Fibroblast of lung (primary cell): ENCODE measurements at places on chromosomes 7 and 10.
A peak's percentile ranks its signal among the peaks of the same experiment; 100 is the strongest.

DNA sequence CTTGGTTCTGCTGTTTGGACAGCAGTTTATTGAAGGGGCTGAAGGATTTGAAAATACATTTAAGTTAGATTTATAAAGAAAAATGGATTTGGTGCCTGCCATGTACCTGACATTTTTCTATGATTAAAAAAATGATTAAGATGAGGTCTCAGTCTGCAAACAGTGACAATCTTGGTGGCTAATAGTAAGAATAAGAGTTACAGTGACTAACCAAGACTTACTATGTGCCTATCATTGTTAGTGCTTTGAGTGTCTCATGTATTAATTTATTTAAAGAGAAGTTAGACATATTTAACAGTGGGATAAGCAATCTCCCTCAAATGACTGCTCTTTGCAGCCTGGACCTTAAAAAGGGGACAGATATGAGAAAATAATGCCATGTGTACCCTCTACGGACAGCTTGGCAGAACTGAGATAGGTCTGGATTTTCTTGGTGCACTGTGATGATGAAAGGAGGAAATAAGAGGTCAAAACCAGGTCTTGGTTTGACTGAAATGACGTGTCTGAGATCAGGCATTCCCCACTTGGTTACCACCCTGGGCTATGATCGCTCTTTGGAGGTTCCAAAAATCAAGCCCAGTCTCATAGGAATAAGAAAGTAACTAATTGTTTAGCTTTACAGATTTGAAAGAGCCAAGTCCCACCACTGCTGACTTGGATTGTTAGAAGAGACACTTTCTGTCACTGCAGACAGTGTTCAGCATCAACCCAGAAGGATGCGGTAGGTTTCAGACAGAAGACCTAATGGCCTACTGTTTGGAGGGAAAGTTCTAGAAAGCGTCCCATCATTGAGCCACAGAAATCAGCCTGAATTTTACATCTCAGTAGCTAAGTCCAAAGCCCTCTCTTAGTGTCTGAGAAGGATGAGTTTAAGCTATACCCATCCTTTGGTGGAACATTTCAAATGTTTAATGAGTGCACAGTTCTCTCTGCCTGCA is 2.1 kb downstream of the CASP7 start:
- no peak for DNase-seq

GRCh38 chr10:48611133-48611532 is 6.3 kb upstream of the ARHGAP22 start:
- DNase-seq, result no peak

DNA sequence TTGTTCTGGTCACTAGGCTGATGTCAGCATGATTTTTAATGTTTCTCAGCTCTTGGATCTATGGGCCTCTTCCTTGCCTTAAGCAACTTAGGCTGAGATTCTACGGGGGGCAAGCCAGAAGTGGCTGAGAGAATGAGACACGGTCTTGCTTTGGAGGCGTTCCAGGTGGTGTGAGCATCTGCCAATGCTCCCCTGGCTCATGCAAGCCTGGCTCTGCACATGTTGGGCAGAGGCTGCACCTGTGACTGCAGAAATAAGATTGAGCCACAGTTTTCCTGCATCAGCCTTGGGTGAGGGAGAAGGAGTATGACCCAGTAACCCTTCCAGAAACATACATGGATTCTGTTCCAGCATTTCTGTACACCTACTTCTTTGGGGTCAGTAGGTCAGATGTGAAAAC is 41.9 kb downstream of the C10orf120 start:
- no peak for DNase-seq

DNA sequence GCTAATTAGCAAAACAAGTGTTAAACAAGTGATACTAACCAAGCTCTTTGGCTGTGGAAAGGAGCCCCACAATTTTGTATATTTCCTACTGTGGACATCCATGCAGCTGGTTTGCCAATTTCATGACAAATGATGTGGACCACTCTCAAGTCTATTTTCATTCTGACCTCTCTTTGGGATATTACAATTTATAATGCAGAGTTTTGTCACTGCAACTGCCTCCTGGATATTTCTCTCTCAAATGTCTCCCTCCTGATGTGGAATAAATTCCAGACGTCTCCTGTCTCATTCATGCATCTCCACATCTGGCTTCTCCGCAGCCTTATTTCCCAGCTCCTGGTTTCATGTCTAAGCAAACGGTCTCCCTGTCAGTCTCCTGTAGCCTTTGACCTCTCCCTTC is 80.6 kb upstream of the RHEB start:
- peak; percentile 26 for DNase-seq

DNA sequence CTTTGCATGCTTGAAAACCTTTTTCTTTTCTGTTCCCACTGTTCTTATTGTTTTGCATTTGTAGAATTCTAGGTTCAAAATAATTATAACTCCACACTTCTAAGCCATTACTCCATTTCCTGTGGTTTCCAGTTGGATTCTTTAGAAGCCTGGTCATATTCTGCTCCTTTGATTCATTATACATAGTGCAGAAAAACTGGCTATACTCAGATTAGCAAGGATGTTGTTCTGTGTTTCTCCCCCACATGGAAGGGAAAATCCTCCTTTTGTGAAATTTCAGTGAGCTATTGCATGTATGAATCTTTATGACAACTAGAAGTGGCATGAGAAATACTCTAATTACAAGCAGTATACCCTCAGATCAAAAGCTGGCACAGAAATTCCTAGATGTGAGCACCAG is 79.5 kb downstream of the SLC13A1 start:
- DNase-seq, result peak; percentile 47

DNA sequence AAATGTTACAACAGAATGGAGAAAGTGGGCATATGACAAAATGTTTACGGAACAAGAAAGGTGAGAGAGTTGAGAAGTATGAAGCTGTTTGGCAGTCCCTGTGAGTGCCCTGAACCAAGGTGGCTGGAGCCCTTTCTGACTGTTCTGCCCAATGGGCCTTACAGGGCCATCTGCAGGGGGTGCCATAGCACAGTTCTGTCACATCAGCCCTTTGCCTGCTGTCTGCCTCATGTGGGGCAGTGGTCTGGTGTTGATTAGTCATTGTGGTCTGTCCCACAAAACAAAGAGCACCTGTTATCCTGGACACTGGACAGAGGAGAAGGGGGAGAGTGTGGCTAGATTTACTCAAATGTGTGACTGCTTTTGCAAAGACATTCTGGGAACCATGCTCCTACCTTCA is 51.5 kb upstream of the OSBPL3 start:
- DNase-seq, result peak; percentile 44

DNA sequence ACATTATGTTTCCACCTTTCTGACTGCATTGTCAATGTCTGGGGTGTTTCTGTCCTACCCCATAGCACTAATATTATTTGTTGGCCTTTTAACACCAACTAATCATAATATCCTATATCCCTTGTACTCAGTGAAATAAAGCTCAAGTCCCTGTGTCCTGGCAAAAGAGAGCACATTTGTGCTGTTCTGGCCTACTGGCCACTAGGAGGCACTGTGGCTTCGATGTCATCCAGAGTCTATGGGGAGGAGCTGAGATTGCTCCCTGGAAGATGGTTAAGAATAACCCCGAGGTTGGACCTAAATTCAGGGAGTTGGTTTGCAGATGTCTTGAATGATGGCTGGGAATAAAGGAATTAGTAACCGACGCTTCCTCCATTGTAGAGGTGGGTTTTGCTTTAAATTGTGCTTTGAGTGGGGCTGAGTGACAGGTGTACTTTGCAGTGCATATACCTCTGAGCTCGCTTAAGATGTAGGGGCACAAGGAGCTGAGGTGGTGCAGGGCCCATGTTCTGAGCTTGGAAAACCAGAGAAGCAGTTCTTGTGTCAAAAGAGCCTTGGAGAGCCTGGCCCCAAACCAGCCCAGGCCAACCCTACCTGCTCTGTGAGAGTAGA is 191.2 kb upstream of the PRSS1 start:
- DNase-seq, result peak; percentile 41

DNA sequence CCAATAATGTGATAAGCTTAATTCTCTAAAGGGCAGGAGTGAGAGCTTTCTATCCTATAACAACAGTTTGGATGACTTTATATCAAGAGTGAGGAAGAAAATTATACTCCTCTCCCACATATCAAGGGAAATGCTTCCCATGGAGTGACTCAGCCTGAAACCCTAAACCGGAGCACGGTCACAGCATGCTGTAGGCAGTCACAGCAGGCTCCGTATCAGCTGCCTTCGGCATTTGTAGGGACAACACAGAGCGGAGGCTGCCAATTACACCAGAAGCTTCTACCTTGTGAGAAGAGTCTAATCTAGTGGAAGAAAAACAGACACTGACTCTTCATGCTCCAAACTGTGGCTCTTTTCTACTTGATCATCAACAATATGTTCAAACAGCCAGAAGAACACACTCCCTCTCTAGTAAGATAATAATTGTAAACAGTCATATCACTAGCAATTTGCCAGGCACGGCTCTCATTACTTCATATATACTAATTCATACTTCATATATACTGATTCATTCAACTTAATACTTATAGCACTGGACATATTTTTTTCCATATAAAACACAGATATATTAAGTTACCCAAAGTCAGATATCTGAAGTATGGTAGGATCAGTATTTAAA is 65.9 kb downstream of the DGKB start:
- peak; percentile 80 for DNase-seq

GRCh38 chr10:35471435-35471834 is 133.7 kb upstream of the GJD4 start:
- DNase-seq, result no peak

GRCh38 chr10:69866688-69867461 is 65.2 kb downstream of the COL13A1 start:
- peak; percentile 91 for DNase-seq
